MCF 10A (cell line): ENCODE measurements at places on chromosomes 2 and 18. TPM values are rescaled to one million over a fixed set of nuclear protein-coding genes. Genes with fewer than 3 reads are reported as not detected.
A peak's percentile ranks its signal among the peaks of the same experiment; 100 is the strongest.

GRCh38 chr18:45521777-45522176, 93.5 kb upstream of the SLC14A2 start:
- DNase-seq: peak; percentile 56
- peaks cover 13% of the 10 kb centered on the region for H3K4me1 ChIP-seq
- H3K4me3 ChIP-seq: no peak overlapping the region

GRCh38 chr2:224924631-224925030, 117.6 kb downstream of the DOCK10 start:
- peaks cover 10% of the 10 kb centered on the region for H3K36me3 ChIP-seq
- peaks cover 9% of the 10 kb centered on the region for H3K4me1 ChIP-seq
- no peak overlapping the region for H3K4me3 ChIP-seq

GRCh38 chr2:130310881-130311280, 31.8 kb upstream of the IMP4 start:
- H3K4me3 ChIP-seq: no peak overlapping the region
- H3K27me3 ChIP-seq: no peaks in the 10 kb centered on the region
- no peak overlapping the region for H3K27ac ChIP-seq

POTEJ gene
- total RNA-seq: not detected in 2 replicates

ANO7 gene
- 0.14 and 0.15 TPM in 2 replicates for total RNA-seq

DPYSL5 gene
- not detected in 2 replicates for total RNA-seq

GRCh38 chr2:190137561-190137960, 75.0 kb upstream of the MSTN start:
- H3K4me1 ChIP-seq: no peaks in the 10 kb centered on the region
- DNase-seq: no peak
- H3K27me3 ChIP-seq: no peaks in the 10 kb centered on the region
- H3K4me3 ChIP-seq: no peak overlapping the region
- H3K36me3 ChIP-seq: no peaks in the 10 kb centered on the region
- H3K27ac ChIP-seq: no peak overlapping the region

DNA sequence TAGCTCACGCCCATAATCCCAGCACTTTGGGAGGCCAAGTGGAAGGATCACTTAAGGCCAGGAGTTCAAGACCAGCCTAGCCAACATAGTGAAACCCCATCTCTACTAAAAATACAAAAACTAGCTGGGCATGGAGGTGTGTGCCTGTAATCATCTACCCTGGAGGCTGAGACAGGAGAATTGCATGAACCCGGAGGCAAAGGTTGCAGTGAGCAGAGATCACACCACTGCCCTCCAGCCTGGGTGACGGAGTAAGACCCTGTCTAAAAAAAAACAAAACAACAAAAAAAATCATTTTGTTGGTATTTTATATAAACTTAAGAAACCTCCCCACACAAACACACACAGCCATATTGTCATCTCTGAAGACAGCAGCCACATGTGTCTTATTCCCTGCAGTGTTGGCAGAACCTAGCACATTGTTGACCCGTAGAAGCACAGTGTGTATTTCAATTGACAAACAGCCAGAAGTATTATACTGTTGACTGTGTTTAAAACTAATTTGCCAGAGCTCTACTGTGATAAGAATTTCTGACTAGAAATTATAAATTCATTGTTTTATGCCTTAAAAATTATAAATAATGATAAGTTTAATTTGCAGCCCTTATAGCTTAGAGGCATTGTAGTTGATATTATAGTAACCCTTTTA, 68.1 kb downstream of the DNAJC10 start:
- H3K27ac ChIP-seq: no peak overlapping the region
- no peak overlapping the region for H3K4me3 ChIP-seq

ABCG5 gene
- not detected in 2 replicates for total RNA-seq

DNA sequence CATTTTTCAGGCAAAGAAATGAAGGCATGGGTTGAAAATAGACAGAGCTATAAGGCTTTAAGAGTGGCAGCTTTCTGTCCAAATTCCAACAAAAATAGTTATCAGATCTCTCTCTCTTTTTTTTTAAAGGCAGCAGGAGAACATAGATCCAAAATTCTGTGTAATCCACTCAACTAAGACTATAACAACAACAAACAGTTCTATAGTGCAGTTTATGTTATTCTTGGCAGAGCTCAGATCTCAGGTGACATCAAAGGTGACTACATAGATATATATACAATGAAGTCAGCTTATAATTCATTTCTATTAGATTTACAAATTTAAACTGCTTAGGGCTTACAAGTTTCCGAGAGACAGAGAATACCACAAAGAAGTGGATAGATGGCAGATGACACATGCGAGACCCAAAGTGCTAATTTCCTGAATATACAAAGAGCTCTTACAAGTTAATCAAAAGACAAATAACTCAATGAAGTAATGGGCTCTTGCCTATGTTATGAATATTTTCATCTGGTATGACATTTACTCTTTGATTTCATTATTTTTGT, 223.2 kb downstream of the BCL2 start:
- H3K36me3 ChIP-seq: no peaks in the 10 kb centered on the region
- peaks cover 13% of the 10 kb centered on the region for H3K27me3 ChIP-seq
- no peak for DNase-seq
